Stomach (tissue), 19 donors: ENCODE measurements at places on chromosomes 4 and X. TPM values are rescaled to one million over a fixed set of nuclear protein-coding genes. Genes with fewer than 3 reads are reported as not detected.

NWD2 gene
- 0.05 TPM for polyA plus RNA-seq

CSN1S1 gene
- polyA plus RNA-seq, result not detected

FAM236D gene
- not detected for polyA plus RNA-seq

BGN gene
- polyA plus RNA-seq, result 9.3 TPM

IGSF1 gene
- 0.15 TPM for polyA plus RNA-seq

RPL36A gene
- 2,694 TPM for polyA plus RNA-seq

SPOCK3 gene
- 1.8 TPM for polyA plus RNA-seq

CFAP99 gene
- polyA plus RNA-seq, result not detected

ZNF595 gene
- 5.7 TPM for polyA plus RNA-seq

DNA sequence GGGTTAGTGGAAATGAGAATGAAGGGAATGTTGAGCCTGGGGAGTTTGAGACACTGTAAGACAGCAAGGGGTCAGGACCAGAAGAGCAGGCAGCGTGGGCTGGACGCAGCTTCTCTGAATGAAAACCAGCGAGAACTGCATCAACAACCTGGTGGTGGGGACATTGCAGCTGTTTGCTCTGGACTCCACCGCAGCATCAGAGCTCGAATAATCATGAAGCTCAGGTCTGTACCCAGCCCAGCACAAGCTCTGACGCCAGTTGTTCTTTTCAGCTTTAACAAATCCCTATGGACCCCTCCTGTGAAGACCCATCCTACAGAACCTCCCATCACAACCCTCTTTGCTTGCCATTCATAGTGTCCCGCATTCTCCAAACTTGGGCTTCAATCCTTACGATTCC lies 106.8 kb upstream of the PNPLA4 start:
- DNase-seq, result no peak

DNA sequence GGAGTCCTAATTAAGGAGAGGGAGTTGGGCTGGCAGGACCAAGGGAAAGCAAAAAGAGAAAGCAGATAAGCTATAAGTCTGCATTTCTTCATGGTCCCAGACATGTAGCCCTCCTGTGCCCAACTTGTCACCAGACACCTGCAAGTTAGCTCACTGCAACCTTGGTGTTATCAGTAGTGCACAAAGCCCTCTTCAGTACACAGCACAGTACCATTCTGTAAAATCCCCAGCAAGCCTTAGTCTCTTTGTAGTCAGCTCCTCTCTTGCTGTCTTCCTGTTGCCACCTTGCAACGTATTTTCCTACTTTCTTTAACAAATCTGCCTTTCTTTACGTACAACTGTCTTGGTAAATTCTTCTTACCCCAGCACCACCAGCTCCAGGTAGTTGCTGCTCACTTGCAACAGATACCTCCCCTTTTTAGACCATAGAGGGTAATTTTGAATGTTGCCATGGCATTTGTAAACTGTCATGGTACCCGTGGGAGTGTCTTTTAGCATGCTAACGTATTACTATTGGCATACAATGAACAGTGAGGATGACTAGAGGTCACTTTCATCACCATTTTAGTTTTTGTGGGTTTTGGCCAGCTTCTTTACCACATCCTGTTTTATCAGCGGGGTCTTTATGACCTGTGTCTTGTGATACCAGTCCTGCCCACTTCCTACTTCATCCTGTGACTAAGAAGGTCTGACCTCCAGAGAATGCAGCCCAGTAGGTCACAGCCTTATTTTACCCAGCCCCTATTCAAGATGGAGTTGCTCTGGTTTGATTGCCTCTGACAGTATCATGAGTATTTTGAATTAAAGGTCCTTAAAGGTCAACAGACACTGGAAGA lies 28.3 kb upstream of the AP1S2 start:
- no peak for DNase-seq

- DNase-seq, result peak; percentile 18
Measured at GRCh38 chrX:109709129-109709631, 23.9 kb downstream of the ACSL4 start.

DNA sequence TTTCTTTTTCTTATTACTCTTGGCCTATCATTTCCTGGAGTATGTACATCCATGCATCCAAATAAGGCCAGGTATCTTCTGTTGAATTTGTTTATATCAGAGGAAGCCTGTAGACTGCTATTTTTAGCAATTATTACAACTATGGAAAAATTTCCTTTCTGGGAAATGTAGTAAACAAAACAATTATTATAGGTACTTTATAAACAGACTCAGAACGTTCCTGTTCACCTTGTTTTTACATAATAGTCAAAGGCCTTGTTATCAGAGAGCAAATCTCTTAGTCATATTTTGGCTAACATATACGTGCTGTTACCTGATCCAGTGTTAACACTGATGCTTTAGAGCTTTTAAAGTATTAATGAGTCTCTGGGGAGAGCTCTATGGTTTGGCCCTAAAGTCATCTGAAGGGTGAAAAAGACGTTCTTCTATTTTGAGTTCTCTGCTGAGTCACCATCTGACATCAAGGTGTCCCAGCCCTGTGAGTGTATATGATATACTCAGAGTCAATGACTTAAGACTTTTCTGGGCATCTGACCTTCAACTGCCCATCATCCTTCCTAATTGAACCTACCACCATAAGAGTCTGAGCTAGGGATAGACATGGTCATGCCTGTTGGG lies 7.3 kb downstream of the SPARCL1 start:
- DNase-seq, result peak; percentile 25

GRCh38 chrX:136784231-136784630 lies 3.5 kb upstream of the ARHGEF6 start:
- DNase-seq, result no peak

- no peak for DNase-seq
Measured at GRCh38 chrX:141405853-141406492, 163.7 kb upstream of the SPANXC start.

- DNase-seq, result peak; percentile 89
Measured at GRCh38 chrX:115330498-115331168, 41.1 kb downstream of the LUZP4 start.

DNA sequence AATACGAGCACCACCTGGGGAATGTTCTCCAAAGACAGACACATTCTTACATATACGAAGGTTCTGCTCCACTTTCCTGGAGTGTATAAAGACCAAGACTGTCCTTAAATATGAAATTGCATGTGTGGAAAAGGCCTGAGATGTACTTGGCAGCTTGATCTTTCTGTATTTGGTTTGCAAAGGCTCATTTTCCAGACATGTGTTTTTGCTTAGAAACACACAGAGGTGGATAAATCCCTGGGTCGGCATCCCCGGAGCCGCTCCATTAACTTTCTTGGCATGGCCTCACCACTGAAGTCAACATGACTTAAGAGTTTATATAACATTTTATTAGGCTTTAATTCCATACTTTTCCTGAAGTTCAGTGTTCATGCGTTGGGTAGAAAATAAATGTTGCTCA lies 239.4 kb downstream of the LDB2 start:
- peak; percentile 65 for DNase-seq

GRCh38 chrX:97524340-97524739 lies 640.6 kb downstream of the RPA4 start:
- DNase-seq, result no peak

- no peak for DNase-seq
Measured at GRCh38 chr4:161892951-161893350, 270.8 kb downstream of the FSTL5 start.

DNA sequence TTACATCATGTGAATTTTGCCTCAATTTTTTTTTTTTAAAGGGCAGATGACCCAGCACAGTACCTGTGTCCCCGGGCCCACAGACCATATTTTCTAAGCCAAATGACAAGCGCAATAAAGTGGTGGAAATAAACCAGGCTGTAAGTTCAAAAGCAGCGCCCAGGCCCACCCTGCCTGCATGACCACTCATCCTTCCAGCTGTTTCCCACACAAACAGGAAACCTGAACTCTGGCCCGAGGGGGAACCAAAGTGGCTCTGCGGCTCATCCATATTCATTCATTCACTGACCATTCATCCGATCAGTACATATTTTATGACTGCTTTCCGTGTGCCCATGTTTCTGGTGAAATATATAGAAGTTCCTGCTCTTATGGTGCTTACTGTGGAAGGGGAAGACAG lies 33.7 kb upstream of the CRMP1 start:
- no peak for DNase-seq

- no peak for DNase-seq
Measured at GRCh38 chr4:60359746-60360367, 840.3 kb upstream of the ADGRL3 start.

DNA sequence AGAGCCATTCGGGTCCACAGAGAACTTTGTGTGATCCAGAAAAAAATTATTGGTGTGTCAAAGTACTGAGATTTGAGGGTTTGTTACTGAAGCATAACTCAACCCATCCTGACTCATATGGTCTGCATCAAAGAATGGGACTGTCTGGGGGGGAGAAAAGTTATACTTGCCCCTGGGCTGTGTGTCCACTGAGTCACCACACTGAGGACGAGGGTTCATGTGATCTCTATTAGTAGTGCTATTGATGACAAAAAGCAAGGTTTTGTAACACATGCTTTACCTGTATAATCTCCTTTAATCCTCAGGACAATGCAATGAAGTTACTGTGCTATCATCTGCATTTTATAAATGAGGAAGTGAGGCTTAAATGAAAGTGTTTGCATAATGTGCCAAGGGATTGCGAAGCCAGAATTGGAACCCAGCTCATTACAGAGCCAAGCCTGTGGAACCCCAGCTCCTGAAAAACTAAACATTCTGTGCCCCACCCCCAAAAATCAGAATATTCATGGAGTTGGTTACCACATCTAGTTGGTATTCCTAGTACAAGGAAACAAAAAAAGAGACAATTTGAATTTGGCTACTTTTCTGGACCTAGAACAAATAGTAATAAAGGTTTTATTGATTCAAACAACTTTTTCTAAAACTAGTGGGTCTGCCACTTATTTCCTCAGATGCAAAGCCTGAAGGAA lies 31.2 kb downstream of the CCDC149 start:
- no peak for DNase-seq

DNA sequence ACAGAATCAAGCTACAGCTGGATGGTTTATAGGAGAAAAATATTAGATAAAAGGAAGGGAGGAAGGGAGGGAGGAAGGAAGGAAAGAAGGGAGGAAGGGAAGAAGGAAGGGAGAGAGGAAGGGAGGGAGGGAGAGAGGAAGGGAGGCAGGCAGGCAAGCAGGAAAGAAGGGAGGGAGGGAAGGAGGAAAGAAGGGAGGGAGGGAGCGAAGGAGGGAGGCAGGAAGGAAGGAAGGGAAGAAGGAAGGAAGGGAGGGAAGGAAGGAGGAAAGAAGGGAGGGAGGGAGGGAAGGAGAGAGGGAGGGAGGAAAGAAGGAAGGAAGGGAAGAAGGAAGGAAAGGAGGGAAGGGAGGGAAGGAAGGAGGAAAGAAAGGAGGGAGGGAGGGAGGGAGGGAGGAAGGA lies 77.9 kb upstream of the C1QTNF7 start:
- no peak for DNase-seq

- DNase-seq, result no peak
Measured at GRCh38 chrX:96181605-96182004, 503.0 kb upstream of the DIAPH2 start.

DNA sequence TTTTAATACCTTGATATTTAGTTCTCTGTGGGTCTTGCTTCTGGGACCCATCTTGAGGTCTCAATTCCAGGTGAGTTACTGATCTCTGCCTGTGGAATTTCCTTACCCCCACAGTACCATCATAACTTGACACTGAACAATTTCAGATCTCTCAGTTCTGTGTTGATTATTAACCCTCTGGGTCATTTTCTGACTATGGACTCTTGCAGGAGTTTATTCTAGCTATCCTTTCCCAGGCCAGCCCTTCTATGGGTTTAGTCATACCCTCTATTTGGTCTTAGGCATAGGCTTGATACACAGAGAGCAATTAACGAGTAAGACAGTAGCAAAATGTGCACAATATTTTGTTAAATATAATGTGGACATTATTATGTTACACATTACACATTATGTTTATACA lies 3.7 kb upstream of the SPARCL1 start:
- no peak for DNase-seq

- no peak for DNase-seq
Measured at GRCh38 chr4:170193496-170193895, 103.7 kb upstream of the AADAT start.

- DNase-seq, result no peak
Measured at GRCh38 chrX:44105228-44105913, 132.2 kb upstream of the NDP start.

GRCh38 chrX:149871940-149872339 lies 9.0 kb upstream of the MAGEA8 start:
- DNase-seq, result peak; percentile 56

DNA sequence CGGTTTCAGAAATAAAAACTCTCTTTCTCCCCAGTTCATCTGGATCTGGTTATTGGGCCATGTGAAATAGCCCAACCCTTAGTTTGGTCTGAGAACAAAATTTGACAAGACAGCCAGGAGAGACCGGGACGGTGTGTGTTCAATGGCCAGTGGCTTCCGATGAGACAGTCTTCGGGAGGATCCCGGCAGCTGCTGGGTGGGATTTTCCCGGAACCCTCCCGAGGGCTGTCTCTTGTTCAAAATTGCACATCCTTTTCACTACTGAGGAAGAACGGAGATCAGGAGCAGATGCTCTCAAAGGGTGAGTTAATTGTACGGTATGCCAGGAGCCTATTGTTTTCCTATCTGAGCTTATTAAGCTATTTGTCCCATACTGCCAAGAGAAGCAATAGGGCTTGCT lies 166.5 kb downstream of the PRR32 start:
- no peak for DNase-seq

- DNase-seq, result no peak
Measured at GRCh38 chr4:112735474-112735951, 98.6 kb downstream of the LARP7 start.

DNA sequence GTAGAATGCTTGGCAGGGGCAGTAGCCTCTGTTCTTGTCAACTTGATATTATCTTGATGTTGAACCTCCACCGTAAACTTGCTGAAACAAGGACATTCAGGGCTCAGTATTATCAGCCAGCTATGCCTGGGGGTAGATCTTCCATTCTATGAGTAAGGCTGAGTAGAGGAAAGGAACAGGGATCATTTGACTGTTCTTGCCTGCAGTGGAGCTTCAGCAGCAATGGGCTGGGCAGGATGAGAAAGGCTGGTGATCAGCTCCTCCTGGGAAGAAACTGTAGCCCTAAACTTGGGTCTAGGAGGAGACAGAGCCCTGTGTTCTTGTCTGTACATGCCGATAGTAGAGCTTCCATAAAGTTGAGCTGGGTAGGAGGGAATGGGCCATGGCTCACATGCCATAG lies 127.2 kb downstream of the CCSER1 start:
- no peak for DNase-seq

DNA sequence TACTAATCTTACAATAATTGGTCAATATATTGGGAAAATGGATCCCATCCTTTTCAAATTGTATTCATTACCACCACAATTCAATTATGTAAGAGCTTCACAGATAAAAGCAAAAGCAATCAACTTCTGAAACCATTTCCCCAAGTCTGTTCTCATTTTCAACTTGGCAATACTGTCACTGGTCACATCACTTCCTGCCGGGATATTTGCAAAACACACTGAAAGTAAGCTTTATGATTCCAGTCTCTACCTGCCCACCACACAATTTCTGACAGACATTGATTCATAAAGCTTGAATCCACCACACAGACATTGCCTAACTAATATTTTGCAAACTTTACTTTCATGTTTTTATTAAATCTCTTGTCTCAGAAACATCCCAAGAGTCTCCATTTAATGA lies 53.6 kb downstream of the LIN54 start:
- DNase-seq, result no peak

DNA sequence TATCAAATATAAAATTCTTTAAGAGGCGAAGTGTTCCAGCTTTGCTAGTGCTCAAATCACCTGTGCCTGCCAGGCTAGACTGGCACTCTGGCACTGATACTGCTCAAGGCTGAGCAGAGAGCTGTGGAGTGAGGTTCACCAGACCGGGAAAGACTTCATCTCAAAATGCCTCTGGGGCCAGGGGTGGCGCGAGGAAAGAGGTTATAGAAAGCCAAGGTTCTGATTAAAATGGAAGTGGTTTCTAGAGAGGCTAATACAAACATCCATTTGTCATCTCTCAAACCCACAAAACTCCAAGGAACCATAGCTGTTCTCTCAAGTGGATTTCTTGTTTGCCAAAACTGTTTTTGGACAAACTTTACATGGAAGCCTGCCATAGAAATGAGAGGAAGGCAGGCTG lies 41.5 kb downstream of the F11 start:
- DNase-seq, result peak; percentile 23
